NCI-H1930 (cell line): ENCODE measurements at places on chromosomes 12 and 14.
A peak's percentile ranks its signal among the peaks of the same experiment; 100 is the strongest.

GRCh38 chr12:89523843-89524540, 604 bp downstream of the GALNT4 start:
- DNase-seq: no peak

DNA sequence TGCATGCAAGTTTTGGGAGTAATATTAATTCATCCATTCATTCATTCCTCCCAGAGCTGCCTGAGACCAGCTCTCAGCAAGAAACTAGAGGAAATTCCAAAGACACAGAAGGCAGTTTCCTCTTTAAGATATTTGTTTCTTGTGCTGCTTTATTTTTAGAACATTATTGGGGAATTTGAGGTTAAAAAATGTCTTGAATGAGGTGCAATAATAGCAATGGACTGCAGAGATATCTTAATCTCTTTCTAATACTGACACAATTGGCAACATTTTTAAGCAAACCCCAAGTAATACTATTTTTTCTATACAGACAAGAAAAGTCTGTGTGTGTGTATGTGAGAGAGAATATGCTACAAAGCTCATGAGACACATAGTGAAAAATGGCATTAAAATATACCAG, 190.2 kb upstream of the USP15 start:
- DNase-seq: no peak

- DNase-seq: no peak
These were observed 671 bp downstream of the SPTB start for GRCh38 chr14:64878837-64879634.

DNA sequence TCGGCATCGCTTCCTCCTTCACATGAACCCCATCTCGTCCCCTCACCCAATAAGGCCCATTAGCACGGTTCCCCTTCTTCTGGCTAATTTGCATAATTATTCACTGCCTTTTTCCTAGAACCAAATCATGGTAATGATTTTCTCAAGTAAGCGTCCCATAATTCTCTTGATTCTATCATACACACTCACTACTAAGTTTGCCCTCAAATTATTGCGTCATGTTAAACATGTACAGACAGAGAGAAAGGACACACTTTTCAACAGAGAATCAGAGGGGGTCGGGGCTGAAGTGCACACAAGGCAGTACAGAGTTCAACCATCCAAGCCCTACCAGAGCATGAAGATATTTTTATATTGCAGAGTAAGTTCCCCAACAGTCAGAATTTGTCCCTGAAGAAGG, 256.6 kb downstream of the FOXN3 start:
- DNase-seq: no peak

DNA sequence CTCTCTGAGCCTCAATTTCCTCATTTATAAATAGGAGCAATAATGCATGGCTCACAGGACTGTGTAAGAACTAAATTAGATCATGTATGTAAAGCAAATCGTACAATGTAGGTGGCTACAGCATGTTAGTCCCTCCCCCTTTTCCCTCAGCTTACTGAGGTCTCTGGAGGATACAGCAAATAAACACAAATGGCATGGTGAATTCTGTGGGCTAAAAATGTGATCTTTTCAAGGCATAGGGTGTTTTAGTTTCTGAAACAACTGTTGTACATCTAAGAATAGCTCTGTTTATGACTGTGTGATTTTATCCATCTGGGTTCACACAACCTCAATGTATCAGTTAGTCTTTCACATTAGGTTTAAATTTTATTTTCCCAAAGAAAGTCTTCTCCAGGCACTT, 121.2 kb upstream of the PLEKHG7 start:
- no peak for DNase-seq

- DNase-seq: no peak
These were observed 486 bp upstream of the AKT1 start for GRCh38 chr14:104795781-104796686.

DNA sequence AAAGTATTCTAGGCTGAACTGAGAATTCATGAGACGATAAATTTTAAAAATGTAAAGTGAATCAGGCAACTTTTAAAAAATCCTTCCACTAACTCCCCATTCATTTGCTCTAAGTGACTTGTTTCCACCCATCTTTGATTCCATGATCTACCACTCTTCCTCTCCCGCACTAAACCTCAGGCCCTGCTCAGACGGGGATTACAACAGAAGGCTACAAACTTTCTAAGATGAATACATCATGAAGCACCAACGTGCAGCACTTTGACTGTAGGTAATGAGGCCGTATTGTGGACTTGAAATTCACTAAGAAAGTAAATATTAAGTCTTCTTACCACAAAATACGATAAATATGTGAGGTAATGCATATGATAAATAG, 30.0 kb downstream of the TMEM132D start:
- peak; percentile 33 for DNase-seq

GRCh38 chr12:50625029-50625925, 120.5 kb downstream of the DIP2B start:
- no peak for DNase-seq
